ENCODE measurements at places on chromosomes 13 and 19.
A peak's percentile ranks its signal among the peaks of the same experiment; 100 is the strongest.

- DNase-seq, result no peak
Observed at GRCh38 chr13:20709782-20710181, 6.3 kb downstream of the IL17D start.

GRCh38 chr19:48239582-48240141 is 16.1 kb downstream of the CARD8 start:
- no peak for DNase-seq

GRCh38 chr13:79190932-79191331 is 215.1 kb downstream of the RBM26 start:
- no peak for DNase-seq

GRCh38 chr13:88068316-88068715 is 397.1 kb downstream of the SLITRK5 start:
- no peak for DNase-seq

DNA sequence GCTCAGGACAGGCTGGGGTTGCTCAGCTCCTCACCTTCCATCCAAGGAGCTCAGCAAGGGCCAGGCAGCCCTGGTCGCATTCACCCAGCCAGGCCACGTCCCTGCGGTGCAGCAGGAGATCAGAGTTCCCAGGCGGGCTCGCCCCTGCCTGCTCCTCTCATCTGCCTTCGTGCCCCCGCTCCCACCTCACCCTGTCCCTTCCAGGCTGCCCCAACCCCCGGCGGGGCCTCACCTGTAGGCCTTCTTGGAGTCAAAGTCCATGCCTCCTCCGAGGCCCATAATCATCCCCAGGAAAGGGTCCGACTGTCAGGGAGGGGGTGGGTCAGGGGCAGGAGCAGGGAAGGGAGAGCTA is 1.3 kb upstream of the RINL start:
- no peak for DNase-seq

DNA sequence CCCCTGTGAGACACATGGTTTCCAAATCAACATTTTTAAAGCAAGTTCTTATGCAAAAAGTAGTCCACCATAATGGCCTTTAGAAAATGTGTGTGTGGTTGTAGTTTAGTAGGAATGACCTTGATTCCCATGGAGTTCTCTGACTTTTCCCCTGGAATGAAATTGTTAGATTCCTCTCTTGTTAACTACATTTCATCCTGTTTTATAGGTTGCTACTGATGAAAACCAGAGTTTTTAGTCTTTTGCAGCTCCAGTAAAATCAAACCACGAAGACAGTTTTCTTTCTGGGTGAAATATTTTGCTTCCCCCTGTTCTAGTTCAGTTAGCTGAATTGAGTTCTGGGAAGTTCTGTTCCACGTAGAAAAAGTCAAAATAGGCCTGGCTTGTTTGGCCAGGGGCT is 107.7 kb downstream of the RAB20 start:
- no peak for DNase-seq

DNA sequence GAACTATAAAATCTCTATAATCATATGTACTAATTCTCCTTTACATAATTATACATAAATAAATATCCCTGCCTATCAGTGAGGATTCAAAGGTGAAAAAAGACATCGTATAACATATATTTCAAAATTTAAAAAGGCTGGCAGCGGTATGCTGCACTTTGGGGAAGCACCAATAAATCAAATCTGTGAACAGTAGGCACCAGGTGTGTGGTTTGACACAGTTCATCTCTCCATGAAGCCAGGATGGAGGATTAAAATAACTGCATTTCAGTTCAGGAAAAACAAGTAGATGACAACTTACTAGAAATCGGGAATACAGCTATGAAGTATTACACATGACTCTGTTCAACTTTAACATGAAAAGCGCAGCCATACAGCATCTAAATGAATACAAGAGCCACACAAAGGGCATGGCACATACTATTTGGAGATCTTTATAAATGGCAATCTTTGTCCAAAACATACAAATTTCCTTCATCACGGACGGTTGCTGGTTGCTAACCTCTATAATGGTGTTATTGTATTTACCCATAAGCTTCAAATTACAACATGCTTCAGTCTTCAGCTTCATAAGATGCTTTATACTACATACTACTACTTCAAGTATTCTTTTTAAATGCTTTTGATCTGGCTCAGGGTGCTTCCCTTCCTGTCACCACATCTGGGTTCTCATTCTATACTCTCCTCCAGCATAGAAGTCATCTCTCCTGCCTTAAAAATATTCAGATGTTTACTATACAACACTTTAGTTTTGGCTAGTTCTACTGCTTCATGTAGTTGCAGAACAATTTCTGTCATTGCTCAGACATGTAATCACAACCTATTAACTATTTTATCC is 128.7 kb downstream of the KLF12 start:
- no peak for DNase-seq

- no peak for DNase-seq
Observed at GRCh38 chr19:47100290-47100689, 13.3 kb downstream of the ZC3H4 start.

GRCh38 chr13:38166116-38166515 is 183.5 kb upstream of the UFM1 start:
- no peak for DNase-seq

DNA sequence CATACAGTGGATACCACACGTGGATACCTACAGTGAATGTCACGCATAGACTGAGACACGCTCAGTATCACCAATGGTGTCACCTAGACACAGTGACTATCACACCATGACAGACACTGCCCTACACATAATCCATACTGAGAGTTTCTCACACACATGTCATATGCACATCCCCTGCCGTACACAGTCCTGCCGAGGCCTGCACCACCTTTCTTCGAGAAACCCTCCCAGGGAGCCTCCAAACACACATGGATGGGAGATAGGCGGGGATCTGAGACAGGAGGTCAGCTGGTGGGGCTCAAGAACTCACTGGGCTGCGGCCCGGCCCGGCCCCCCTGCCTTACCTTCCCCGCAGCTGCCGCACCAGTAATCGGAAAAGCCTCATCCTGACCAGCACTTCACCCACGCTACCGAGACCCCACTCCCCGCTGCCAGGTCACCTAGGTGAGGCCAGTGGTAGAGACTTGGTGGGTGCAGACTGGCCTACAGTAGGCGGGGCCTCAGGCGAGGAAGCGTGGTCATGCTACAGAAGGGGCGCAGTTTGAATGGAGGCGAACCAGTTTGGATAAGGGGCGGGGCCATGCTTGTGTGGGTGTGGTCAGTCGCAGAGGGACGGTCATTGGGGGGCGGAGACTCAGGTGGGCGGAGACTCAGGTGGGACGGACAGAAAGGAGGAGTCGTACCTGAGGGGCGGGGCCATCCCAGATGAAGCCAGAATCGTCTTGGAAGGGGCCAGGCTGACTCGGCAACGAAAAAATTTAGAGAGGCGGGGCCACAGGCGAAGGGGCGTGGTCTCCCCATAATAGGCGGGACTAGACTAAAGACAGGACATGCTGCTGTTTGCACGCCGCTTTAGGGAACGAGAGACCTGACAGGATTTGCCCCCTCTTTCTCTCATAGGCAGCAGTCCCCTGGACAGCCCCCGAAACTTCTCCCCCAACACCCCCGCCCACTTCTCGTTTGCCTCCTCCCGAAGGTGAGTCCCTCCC is 2.1 kb downstream of the MAST1 start:
- peak; percentile 82 for DNase-seq

DNA sequence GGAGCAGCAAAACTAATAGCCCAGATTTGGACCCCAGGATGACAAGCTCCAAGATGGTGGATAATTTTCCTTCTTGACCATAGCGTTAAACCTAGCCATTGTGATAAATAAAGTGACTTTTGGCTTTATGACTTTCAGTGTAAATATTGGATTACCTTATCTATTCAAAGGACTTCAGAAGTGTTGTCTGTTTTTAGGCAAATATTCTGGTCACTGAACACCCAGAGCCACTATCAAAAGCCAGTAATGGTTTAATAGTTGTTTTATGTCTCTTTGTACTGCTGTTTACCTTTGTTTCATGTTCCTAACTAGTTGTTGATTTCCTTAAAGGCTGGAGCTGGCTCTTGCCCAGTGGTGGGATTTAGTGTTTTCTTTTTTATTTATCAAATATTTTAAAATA is 81.6 kb downstream of the FGF9 start:
- DNase-seq, result no peak

DNA sequence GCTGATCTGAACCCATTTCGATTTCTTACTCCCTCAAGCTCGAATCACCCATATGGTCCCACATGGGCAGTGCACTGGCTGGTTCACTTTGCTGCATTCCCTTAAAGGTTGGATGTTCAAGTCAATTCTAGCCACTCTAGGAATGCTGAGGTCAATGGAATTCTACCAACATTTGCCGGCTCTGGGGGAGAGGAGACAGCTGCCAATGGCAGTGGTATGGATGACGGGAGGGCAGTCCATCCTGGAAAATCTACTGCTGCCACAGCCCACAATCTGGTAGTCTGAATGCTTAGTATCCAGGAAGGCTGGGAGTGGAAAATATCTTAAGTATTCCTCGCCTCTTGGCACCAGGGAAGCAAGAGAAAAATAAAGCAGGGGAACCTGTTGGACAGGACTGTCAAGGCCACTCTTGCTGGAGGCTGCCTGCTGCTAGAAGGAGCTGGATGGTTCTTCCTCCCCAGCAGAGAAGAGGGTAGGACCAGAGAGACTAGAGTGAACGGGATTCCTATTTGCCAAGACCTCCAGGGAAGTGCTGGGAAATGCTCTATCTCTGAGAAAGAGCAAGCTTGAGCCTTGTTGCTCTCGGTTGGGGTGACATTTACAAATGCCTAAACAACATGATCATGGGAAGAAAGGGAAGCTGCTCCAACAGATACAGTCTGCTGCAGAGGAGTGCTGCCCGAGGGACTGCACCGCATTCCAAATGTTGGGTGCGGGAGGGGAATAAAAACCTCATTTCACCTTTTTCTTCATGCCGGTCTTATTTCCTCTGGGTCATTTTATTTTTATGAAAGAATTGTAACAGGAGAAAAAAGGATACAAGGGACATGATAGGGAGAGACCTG is 20.7 kb upstream of the HMGB1 start:
- DNase-seq, result no peak

GRCh38 chr19:10763828-10764339 is 46.0 kb downstream of the DNM2 start:
- DNase-seq, result no peak

DNA sequence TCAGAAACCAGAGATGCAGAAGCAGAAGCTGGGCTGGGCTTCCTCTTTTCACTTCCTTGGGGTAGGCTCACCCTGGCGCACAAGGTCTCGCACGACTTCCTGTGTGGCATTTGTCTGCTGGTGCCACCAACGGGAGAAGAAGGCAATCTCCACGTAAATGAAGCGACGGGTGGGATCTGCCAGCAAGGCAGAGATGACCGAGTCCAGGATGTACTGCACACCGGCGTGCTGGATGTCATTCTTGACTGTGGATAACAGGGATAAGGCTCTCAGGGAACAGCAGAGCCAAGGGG is 1.3 kb downstream of the MAN2B1 start:
- no peak for DNase-seq

DNA sequence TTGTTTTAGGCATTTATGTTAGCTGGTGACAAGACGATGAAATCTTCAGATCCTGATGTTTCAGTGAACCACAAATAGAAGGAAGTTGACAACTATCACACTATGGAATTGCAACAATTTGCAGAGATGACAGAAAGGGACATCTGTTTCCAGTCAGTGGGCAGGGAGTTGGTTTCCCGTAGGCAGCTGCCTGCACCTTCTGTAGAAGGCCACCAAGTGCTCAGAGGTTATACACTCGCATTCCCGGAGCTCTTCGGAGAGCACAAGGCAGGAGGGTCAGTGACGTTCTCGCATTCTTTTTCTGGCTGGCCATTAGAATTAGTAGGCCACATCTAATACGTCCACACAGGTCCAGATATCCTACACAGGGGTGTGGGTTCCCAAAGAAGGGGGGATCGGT is 129.4 kb downstream of the SHISA2 start:
- no peak for DNase-seq

- DNase-seq, result no peak
Observed at GRCh38 chr19:19782783-19783182, 38.8 kb downstream of the ZNF506 start.

GRCh38 chr13:114065926-114066774 is 66.3 kb downstream of the RASA3 start:
- DNase-seq, result no peak

GRCh38 chr13:110520431-110521295 is 40.9 kb downstream of the RAB20 start:
- peak; percentile 89 for DNase-seq

DNA sequence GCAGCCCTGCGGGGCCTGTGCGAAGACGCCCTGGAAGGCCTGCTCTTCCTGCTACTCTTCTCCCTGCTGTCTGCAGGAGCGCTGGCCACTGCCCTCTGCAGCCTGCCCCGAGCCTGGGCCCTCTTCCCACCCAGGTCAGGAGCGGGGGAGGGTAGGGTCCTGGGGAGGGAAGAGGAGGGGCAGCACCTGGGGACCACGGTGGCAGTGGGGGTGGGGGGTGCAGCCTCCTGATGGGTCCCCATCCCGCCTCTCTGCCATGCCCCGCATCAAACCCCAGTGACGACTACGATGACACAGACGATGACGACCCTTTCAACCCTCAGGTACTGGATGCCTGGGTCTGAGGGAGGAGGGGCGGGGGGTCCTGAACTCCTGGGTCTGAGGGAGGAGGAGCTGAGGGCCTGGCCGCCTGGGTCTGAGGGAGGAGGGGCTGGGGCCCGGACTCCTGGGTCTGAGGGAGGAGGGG is 13.4 kb upstream of the LENG8 start:
- no peak for DNase-seq

GRCh38 chr13:113495494-113496210 is 5.1 kb upstream of the DCUN1D2 start:
- no peak for DNase-seq

DNA sequence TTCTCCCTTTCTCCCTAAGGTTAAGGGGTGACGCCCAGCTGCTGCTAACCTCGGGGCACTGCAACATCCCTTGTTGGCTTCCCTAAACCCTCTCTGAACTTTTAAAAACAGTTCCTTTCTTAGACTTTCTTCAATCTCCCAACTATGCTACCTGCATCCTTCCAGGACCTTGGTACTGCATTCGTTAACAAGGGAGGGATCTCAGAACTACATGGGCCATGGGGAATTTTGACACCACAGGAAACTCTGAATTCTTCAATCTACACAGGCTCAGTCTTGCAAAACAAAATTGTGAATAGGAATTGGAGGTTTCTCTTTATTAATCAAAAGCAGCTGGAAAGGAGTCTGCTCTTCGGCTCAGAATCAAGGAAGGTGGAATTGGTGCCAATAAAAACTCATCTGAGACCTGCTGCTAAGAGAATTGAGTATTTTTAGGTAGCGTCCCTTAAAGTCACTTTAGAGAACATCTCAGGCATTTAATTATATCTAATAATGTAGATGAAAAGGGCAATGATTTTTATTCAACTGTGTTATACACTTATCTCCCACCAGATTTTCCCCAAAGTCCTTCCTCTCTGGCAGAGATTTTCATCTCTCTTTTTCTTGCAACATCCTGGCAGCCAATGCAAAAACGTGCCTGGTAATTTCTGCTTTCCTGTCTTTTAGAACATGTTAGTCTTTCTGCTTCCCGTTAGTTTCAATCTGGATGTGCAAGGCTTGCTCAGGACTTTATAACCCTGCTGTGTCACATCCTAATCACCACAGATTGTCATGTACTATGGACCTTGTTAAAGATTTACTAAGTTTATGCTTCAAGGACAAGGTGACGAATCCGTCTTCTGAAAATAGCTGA is 69.1 kb upstream of the SLC15A1 start:
- DNase-seq, result no peak

- DNase-seq, result peak; percentile 47
Observed at GRCh38 chr13:98570929-98571372, 6.0 kb downstream of the STK24 start.

GRCh38 chr13:109844396-109844795 is 58.0 kb upstream of the IRS2 start:
- DNase-seq, result peak; percentile 35
